ENCODE measurements at places on chromosomes 6 and 20.

DNA sequence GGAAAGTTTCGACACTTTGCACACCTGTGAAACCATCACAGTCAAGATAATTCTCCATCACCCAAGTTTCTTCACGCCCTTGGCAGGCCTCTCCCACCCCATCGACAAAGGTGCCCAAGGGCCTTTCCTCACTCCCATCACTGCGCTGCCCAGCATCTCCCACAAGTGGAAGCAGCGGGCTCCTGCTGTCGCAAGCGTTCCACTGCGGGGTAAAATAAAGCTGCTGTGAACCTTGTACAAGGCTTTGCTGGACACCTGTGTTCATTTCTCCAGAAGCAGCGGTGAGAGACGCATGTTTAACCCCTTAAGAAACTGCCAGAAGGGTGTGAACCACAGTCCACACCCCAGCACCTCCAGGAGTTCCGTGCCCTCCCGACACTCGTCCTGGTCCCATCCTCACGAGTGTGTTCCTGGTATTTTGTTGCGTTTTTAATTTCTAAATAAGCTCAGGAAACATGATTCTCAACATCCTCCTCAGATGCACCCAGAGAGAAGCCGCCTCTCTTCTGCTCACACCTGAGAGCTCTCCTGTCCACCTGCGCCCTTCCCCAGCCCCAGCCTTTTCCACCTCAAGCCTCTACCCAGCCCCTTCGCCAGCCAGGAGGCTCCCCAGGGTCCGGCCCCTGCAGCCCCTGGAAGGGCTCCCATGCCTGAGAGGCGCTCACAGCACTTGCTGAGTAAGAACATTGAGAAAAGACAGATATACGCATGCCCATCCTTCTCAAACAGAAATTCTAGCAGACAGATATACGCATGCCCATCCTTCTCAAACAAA, 97.5 kb downstream of the TAF4 start:
- no peak for DNase-seq

DNA sequence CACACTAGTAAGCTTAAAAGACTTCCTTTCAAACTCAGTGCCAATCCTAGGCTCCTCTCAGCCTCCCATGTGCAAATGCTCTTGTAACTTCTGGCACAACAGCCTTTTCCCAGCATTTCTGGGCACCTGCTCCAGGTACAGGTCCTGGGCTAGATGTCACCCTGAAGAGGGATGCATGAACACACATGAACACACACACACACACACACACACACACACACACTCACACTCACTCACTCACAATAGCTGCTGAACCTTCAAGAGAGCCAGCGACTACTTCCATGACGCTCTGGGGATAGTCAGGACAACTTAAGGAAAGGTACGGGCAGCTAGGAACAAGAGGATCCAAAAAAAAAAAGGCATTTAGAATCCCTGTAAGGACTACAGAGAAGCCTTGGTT, 122.8 kb downstream of the INSM1 start:
- DNase-seq = no peak

- no peak for DNase-seq
Observed at GRCh38 chr6:118333772-118334171, 214.3 kb upstream of the PLN start.

DNA sequence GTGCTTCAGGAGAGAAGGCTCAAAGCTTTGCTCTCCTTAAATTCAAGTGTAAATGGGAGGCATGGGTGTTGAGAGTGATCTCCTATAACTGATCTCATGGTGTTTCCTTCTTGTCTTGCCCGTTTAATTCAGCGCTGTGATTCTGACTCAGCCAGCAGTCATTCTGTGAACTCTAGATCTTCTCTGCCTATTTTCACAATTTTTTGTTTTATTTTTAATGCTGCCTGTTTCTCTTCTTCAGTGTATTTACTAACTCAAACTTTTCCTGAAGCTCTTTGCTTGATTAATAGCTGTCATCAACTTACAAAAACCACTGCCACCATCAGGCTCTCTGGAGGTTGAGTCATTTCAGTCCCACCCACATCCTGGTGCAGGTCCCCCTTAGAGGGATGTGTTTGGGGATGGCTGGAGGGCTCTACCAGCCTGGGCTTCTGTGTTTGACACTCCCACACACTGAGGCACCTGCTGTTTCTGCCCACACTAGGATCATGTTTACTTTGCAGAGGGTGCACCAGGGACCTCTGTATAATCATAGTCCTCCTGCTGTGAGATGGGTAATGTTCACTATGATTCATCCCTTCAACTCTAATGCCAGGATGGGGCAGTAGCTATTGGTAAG, 94.0 kb downstream of the SHLD1 start:
- DNase-seq = peak; percentile 22

DNA sequence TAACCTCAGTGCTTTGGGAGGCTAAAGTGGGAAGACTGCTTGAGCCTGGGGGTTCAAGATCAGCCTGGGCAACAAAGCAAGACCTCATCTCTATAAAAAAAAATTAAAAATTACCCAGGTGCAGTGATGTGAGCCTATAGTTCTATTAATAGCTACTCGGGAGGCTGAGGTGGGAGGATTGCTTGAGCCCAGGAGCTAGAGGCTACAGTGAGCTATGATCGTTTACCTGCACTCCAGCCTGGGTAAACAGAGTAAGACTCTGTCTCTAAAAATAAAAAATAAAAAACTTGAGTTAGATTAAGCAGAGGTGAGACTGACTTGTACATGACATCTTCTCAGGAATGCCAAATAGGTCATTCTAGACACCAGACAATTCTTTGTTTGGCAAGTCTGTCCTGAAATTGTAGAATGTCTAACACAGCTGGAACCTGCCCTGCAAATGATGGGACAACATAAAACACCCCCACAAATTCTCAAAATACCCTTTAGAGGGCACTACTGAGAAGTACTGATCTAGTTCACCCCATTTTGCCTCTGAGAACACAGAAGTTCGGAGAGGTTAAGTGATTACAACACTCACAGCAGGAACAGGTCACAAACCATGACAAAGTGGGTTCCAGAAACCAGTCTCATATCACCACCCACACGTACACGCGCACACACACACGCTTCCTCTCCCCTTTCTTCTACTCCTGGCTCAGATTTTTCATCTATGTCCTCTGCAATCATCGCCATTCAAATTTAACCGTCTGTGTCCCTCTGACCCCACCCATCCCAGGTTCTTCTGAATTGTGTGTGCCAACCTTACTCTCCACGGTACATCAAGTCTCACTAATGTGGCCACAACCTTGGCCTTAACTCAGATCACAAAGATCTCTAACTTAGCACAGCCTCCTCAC, 38.3 kb downstream of the ARHGAP18 start:
- peak; percentile 11 for DNase-seq

DNA sequence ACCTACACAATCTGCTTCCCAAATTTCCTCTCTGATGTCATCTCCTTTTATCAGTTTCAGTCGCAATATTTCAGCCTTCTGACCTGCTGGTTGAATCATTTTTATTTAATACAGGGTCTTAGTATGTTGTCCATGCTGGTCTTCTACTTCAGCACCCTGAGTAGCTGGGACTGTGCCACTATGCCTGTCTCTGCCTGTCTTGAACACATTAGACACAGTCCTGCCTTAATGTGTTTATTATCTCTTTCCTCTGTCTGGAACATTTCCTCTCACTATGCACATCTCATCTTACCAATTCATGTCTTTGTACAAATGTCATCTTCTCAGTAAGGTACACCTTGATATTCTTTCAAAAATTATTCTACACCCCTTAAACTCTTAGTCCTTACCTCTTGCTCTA, 106.5 kb downstream of the THEMIS start:
- no peak for DNase-seq

DNA sequence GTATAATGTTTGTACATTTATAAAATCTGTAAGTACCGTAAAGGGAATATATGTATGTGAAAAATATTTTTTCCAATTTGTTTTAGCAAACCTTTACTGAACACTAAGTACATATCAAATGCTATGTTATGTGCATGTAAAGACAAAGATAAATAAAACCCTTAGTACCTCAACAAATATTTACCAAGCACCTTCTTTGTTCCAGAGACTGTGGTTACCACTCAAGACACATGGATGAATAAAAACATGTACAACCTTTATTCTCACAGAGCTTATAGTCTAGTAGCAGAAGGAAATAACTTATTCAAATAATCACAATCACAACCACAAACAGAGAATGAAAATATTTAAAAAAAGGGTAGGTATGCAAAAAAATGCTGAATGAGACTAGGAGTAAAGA, 17.5 kb downstream of the TMX4 start:
- DNase-seq = no peak

DNA sequence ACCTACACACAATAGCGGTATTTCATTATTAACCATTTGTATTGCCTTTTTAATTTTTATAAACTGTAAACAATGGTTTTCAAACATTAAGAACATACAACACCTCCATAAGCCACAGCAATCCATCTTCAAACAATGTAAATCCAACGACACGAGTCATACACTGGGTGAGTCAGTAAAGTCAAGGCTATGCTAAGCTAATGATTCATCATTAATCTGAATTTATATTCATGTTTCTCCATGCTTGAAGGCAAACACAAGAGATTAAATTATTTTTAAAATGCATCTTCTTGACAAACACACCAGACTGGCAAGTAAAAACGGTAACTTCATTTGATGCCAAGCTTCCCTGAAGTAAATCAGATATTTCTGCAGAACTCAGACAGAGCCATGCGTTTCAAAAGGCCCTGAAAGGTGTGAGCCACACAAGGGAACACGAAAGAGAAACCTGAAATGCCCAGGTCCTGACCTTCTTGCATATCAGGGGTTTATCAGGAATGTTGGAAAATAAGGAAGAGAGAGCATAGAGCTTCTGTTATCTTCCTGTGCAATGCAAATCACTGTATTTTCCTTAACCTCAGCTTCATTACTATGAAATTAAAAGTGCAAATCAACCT, 162.5 kb downstream of the ALDH8A1 start:
- no peak for DNase-seq

GRCh38 chr6:157984686-157985225, 3.1 kb downstream of the SYNJ2 start:
- no peak for DNase-seq

DNA sequence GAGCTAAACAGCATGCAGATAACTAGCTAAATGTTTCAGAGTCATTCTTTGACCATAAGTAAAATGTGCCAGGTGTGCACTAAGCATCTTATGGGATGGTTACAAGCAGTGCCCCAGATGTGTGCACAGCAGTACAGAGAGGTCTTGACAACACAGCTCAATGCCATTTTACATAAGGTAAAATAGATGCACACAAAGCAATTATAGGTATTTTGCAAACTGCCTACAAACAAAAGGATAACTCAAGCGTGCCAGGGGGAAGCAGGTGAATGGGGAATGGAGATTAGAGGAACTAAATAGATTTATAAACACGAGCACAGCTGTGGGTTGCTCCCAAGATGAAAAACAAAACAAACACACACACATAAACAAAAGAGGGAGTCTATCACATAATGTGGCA, 64.8 kb downstream of the SLC2A10 start:
- DNase-seq = no peak

- DNase-seq = no peak
Observed at GRCh38 chr6:105985816-105986632, 100.1 kb upstream of the PRDM1 start.

DNA sequence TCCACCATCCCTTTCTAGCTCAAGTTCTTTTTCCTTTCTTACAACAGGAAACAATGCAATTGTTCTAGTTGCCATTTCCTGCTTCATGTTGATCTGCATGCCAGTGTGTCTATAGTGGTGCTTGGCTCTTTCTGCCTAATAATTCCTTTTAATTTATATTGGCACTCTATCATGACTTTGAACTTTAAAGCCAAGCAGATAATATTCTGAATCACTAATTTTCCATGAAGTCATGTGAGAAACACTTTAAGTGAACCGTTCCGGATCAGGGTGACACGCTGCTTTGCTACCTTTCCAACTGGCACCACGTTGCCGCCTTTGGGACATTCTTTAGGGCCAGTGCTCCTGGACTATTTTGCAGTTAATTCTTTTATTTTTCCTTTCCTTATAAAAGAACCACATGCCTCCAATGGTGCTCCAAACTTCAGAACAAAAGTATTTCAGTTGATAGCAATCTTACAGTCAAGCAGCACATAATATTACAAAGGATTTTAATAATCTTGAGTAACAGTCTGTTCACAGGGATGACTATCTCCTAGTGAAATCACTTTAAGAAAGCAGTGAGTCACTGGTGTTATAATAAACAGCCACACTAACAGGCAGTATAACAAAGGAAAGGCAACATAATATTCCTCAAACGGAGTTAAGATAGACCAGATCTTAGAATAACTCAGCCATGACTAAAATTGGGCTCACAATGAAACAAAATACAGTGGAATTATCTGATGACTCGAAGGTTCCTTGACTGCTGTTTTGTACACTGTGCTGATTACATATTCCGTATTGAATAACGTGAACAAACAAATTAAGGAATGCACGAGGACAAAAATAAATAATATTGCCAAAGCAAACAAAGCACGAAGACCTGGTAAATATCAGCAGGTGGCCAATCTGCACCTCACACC, 19.0 kb upstream of the BLOC1S5 start:
- DNase-seq = no peak

- no peak for DNase-seq
Observed at GRCh38 chr6:82567621-82568020, 204.0 kb downstream of the TPBG start.

DNA sequence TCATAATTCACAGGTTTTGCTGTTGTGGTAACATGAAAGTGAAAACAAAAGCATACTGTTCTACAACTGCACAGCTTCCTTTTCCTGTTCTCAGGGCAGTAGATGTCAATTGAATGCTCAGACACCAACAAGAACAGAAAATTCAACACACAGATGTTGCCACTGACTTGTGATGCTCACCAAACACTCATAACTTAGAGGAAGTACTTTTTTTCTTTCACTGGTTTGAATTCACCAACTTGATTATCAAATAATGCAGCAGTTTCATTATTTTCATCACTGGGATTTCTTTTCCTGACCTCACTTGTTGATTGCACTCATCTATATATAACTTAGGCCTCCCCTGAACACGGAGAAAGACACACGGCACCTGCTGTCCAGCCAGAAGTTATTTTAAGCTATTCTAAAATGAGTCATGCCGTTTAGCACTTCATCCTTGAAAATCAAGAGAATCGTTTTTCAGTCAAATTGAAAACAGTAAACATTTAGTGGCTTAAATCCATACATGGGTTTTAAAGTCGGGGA, 949 bp downstream of the TXLNB start:
- DNase-seq = no peak

- no peak for DNase-seq
Observed at GRCh38 chr6:82006027-82006738, 241.4 kb downstream of the IBTK start.

GRCh38 chr6:32833664-32834063, 4.9 kb downstream of the TAP2 start:
- no peak for DNase-seq

- no peak for DNase-seq
Observed at GRCh38 chr20:25116739-25117458, 35.0 kb upstream of the VSX1 start.

GRCh38 chr6:16540804-16541752, 220.2 kb downstream of the ATXN1 start:
- no peak for DNase-seq

GRCh38 chr6:125259354-125259736, 42.4 kb downstream of the HDDC2 start:
- no peak for DNase-seq

DNA sequence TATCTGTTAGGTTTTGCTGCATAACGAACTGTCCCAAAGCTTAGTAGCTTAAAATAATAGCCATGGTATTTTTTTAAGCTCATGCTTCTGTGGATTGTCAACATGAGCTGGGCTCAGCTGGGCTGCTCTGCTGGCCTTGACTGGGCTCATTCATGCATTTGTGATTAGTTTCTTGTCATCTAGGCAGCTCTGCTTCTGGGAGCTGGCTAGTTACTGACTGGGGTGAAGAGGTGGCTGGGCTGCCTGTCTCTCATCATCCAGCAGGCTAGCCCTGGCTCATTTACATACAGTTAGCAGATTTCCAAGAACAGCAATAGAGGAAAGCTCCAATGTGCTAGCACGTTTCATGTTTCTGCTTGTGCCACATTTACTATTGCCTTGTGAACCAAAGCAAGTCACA, 165.1 kb upstream of the PCSK2 start:
- DNase-seq = no peak
